ENCODE measurements at places on chromosomes 3 and 15.

GRCh38 chr3:151625586-151625985 lies 108.1 kb upstream of the AADACL2 start:
- DNase-seq, result no peak

- DNase-seq, result no peak
These were observed 14.5 kb upstream of the HYKK start for GRCh38 chr15:78492872-78493271.

DNA sequence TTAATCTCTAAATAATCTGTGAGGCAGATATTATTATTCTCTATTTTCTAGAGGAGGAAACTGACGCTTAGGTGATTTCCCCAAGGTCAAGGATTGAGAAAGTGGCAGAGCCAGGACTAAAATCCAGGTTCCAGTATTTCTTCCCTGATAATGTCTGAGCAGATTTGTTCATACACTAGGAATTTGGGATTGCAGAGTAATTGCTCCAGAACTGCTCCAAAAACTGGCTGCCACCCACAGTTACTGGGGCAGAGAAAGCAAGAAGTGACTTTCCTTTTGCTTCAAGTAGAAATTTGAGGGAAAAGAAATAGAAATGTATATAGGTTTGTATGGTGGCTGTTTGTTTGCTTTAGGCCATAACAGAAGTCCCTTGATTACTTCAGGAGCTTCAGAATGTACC lies 60.6 kb downstream of the SLC12A8 start:
- no peak for DNase-seq

DNA sequence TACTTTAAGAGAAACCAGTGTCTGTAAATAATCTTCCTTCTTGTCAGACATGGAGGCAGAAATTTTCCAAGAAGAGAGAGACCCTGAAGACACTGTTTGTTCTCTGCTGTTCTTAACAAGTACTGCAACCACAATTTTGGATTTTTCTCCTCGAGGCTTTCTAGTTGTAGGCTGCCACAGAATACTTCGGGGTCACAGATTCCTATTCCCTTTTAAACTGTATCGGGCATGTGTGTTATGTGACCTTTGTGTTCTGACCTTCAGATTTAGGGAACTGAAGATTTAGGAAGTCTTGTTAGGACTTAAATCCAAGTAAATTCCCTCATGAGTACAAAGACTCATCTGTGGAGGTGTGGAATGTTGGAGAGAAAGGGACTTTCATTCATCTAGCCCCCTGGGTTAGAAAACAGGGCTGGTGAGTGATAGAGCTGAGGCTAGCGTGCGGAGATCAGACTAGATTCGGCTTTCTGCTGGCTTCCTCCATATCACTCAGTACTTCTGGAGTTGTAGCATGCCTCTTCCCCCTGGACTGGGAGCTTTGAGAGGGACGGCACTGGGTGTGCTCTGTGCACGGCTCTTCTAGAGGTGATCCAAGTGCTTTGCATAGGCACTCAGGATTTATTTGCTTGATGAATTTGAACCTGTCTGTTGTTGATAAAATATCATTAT lies 237.0 kb downstream of the LPP start:
- no peak for DNase-seq

- no peak for DNase-seq
These were observed 119.9 kb downstream of the CADPS start for GRCh38 chr3:62755285-62755684.

- no peak for DNase-seq
These were observed 297.4 kb downstream of the PLCL2 start for GRCh38 chr3:17182166-17182565.

- DNase-seq, result no peak
These were observed 56.8 kb downstream of the SETMAR start for GRCh38 chr3:4359805-4360502.

- DNase-seq, result no peak
These were observed 157.9 kb downstream of the MEX3B start for GRCh38 chr15:81887912-81888311.

GRCh38 chr3:77149382-77149781 lies 109.5 kb downstream of the ROBO2 start:
- no peak for DNase-seq

GRCh38 chr3:152703245-152703890 lies 131.6 kb upstream of the P2RY1 start:
- no peak for DNase-seq

GRCh38 chr3:85626662-85627061 lies 667.9 kb downstream of the CADM2 start:
- DNase-seq, result no peak

DNA sequence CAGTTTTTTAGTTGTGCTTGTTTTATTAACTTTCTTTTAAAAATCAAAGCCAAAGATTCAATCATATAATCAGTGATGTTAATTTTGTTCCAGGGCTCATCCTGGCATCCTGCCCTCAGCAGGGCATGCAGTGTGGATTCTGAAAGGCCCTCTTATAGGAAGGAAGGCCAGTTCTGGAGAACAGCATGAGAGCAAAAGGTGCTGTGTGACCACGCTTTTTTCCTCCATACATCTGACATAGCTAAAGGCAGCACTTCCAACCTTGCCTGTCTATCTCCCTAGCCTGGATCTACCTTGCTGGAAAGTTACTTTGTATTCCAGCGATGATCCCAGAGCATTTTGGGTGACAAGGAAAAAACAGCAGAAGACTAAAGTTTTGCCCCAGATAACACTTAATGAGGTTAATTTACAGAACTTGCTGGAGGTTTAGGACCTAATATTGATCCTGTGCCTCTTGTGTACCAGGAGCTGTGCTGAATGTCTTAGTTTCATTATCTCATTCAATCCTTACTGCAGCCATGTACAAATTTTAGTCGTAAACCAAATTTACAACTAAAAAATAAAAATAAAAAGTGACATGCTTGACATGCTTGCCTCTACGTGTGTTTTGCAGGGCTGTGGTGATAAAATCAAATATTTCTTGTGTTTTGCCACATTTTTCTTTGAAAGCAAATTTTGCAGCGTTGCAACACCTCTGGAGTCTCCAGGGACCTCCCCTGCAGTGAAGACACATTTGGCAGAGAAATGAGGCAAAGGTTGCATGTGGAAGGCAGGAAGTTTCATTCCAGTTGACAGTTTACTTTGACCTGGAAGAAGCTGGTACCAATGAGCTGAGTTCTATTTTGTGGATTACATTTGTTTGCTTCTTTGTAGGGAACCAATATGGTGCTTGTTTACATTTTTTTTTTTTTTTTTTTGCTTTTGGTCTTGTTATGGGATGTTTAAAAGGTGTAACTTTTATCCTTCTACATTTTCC lies 13.2 kb downstream of the IL1RAP start:
- DNase-seq, result no peak

DNA sequence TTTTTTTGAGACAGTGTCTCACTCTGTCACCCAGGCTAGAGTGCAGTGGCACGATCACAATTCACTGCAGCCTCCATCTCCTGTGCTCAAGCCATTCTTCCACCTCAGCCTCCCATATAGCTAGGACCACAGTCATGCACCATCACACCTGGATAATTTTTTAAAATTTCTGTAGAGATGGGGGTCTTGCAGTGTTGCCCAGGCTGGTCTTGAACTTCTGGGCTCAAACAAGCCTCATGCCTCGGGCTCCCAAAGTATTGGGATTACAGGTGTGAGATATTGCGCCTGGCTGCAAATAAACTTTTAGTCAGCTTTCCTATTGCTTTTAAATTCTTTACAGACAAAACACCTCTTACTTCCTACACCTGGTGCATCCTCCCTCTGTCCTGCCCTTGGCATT lies 102.1 kb upstream of the VEPH1 start:
- DNase-seq, result no peak

DNA sequence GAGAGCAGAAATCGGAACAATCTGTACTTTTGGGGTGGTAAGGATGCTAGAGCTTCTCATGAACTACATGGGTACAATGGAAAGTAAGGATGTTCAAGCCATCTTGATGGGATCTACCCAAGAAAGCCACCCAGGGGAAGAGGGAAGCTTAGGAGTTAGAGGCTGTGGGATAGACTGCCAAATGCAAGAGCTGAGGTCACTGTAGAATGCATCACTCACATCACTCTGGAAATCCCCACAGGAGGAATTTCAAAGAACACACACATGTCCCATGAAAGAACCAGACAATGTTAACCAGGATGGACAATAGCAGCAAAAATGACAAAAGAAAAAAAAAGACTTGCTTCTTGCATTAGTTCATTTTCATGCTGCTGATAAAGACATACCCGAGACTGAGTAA lies 32.8 kb upstream of the UBE2E2 start:
- DNase-seq, result no peak

GRCh38 chr15:36970522-36970921 lies 129.8 kb downstream of the MEIS2 start:
- no peak for DNase-seq

GRCh38 chr15:87628311-87628710 lies 628.2 kb downstream of the NTRK3 start:
- DNase-seq, result no peak

- DNase-seq, result no peak
These were observed 4.1 kb downstream of the CCDC12 start for GRCh38 chr3:46972396-46972795.

- no peak for DNase-seq
These were observed 25.2 kb downstream of the CDAN1 start for GRCh38 chr15:42711746-42712145.

- no peak for DNase-seq
These were observed 238.7 kb upstream of the NR2E3 start for GRCh38 chr15:71571641-71572040.

DNA sequence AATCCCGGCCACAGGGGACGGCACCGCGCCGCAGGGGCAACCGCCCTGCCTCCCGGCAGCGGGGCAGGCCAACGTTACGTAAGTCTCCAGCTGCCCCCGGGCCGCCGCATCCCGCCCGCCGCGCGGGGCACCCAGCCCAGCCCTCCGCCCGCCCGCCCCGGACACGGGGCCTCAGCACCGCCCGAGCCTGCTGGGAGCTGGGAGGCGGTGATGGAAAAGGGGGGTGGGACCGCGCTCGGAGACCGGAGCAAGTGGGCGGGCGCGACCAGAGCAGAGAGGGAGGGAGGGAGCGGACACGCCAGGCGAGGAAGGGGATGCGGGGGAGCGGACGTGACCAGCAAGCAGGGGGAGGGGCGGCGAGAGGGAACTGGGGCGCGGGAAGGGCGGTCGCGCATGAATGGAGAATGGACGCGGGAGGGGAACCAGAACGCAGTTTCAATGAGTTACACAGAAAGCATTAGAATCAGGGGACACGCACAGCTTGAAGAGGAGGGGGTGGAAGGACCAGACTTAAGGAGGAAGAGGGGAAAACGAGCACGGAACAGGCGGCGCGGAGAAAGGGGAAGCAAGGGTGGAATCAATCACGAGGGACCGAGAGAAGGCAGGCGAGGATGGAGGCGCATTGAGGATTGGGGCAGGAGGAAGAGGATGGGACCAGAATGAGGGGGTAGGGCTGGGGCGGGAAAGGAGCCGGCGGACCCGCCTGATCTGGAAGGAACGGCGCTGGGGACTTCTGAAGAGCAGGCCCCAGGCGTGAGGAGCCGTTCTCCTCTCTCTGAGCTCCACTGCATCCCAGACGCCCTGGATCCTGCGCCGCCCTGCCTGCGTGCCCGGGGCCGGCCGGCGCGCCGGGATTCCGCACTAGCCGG lies 559 bp downstream of the PKM start:
- DNase-seq, result peak; percentile 65

GRCh38 chr3:106030627-106030963 lies 161.8 kb upstream of the CBLB start:
- no peak for DNase-seq
